Activated effector memory CD4-positive, alpha-beta T cell treated with Interleukin-2 at 50 U/mL for 16 hours (primary cell): ENCODE measurements at places on chromosomes 2 and 18.

GRCh38 chr2:118146315-118147283, 58.3 kb downstream of the INSIG2 start:
- no peak for DNase-seq

GRCh38 chr2:153808679-153809078, 63.0 kb upstream of the GALNT13 start:
- no peak for DNase-seq

GRCh38 chr2:119702918-119703401, 24.0 kb downstream of the TMEM177 start:
- DNase-seq, result peak; percentile 50

DNA sequence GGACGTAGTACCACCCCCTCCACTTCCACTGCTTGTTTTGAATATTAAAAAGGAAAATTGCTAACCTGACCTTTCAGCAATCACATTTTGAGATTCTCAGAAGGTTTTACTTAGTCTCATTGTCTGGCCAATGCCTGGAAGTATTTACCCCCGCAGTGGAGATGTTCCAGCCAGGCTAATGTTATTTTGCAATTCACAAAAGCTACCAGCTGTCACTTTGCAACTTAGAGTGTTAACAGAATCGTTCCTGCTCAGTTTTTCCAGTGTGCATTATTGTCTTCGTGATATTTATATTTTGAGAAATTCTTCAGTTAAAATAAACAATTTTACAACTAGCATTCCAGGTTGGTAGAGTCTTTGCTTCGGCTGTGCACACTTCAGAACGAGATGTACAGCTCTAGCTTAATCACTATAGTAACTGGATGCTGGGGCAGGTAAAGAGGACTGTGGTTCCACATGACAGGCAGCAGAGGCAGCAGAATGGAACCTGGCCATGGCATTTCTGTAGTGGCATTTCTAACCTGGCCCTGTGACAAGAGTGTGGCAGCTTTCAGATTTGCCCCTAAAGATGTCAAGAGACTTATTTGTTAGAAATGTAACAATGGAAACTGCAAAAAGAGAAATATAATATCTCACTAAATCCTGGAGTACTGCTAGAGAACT, 85.1 kb downstream of the DTNA start:
- no peak for DNase-seq

GRCh38 chr2:171723716-171724683, 36.7 kb downstream of the DYNC1I2 start:
- DNase-seq, result no peak

- no peak for DNase-seq
Observed at GRCh38 chr2:95042472-95043271, 17.2 kb downstream of the MAL start.

GRCh38 chr2:224217233-224217961, 178.3 kb upstream of the SERPINE2 start:
- DNase-seq, result no peak

GRCh38 chr2:52036853-52037252, 1004.9 kb upstream of the NRXN1 start:
- DNase-seq, result no peak
